ENCODE measurements at places on chromosomes 7 and 10.

DNA sequence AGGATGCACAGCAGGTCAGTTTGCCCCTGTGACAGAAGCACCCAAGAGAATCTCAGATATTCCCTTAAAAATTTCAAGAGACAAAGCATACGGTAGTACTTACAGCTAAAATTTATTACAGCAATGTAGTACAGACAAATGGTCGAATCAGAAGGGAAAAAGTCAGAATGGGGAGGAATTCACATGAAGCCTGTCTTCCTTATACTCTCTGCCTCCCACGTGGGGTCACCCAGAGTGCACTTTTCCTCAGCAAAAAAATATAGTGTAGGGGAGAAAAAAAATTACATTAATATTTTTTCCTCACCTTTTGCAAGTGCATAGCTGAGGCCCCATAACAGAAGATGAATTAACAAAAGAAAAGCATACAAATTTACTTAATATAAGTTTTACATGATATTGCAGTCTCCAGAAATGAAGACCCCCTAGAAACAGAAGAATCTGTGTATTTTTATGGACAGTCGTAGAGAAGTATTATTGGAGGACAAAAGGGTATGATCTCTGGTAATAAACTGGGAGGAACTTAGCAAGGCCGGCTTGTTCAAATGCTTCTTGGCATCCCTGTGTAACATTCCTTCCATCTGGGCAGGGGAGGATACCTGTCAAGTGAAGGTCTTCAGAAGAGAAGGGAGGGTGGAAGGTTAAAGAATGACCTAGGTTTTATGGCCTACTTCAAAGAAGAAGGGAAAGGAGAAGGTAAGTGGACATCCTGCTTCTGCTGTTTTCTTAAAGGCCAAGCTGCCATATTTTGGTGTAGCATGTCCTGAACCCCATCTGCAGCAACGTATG lies 270.6 kb upstream of the MAGI2 start:
- no peak for DNase-seq

DNA sequence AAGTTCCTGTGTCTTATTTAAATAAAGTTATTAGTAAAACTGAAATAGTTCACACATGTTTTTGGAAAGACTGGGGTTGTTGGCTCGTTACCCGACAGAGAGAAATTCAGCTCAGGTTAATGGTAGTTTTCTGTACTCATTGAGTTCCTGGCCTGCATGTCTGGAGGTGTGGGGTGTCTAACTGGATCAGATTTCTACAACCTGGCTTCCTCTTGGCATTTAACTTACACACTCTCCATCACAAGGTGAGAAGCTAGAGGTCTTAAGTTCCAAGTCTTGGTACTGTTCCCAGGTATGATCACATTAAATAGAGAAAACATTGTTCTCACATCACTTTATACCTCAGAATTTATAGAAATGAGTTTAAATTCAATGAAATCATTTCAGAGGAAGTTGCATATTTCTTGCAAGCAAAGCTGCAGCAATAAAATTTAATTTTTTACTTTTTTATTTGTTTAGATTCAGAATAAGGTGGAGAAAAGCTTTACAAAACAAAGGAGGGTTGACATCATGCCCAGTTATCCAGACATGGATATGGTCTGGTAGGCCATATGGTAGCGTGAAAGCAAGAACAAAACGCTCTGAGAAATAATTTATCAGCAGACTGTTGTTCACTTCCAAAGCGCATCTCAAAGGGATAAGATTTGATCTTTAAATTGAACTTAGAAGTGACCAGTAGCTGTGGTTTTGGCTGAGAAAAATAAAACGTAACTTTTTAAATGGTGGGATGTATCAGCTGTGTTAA lies 120.6 kb downstream of the GLCCI1 start:
- no peak for DNase-seq

- DNase-seq, result no peak
Observed at GRCh38 chr10:133187906-133188681, 28.1 kb downstream of the KNDC1 start.

- DNase-seq, result peak; percentile 47
Observed at GRCh38 chr7:2521952-2522591, 2.5 kb downstream of the LFNG start.

DNA sequence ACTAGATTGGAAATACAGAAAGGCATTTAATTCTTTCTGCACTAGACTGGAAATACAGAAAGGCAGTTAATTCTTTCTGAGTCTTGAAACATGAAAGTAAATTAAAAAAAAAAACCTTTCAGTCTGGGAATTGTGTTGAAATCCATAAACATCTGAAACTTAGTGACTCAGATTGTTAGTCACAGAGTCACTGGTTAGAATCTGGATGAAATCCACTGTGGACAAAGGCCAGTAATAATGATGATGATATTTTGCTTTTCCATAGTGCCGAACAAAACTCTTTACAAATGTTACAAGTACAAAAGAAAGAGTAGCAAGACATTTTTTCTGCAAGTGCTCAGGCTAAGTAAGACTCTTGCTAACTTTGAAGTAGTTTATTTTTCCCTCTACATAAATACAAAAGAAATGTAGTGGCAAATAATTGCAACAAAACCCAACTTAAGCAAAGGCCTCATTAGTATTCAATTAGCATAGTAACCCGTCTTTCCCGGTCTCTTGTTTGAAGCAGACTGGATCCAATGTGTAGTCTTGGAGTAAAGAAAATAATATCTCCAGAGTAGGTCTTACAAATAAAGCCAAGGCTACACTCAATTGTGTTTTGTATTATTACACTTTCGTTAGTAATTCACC lies 5.8 kb upstream of the PRTFDC1 start:
- DNase-seq, result no peak

DNA sequence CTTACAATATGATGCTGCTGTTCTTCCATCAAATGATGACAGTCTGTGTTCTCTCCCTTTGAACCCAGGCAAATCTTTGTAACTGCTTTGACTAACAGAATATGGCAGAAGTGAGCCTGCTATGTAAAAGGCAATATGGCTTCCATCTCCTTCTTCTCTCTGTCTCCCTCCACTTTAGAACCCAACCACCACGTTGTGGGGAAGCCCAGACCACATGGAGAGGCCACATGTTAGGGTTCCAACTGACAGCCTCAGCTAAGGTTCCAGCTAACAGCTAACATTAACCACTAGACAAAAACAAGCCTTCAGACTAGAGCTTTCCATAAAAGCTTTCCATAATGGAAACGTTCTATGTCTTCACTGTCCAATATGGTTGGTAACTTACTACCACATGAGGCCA lies 107.7 kb downstream of the PRTFDC1 start:
- no peak for DNase-seq

DNA sequence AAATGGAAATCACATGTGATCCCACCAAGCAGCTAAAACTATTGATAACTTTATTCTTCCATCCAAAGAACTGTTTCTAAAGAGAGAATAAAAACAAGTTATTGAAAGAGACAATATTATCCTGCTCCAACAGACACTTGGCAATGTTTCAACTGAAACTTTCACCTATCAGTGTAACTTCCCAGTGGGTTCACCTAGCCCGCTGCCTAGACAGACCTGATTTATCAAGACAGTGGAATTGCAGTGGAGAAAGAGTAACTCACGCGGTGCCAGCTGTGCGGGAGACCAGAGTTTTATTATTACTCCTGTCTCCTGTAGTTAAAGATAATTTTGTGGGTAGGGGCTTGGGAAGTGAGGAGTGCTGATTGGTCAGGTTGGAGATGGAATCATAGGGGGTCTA lies 199.8 kb downstream of the AHR start:
- no peak for DNase-seq

GRCh38 chr10:98694883-98695282 lies 248.1 kb upstream of the HPS1 start:
- no peak for DNase-seq

- no peak for DNase-seq
Observed at GRCh38 chr7:121139427-121139826, 150.9 kb downstream of the CPED1 start.

- no peak for DNase-seq
Observed at GRCh38 chr7:159139202-159139601, 5.5 kb downstream of the VIPR2 start.

Measured in T-helper 17 cell (primary cell).